ENCODE measurements at places on chromosomes 1 and 21.

- DNase-seq = no peak
These were observed 31.4 kb downstream of the EPS15 start for GRCh38 chr1:51487628-51488027.

GRCh38 chr1:201561601-201562000, 22.7 kb downstream of the NAV1 start:
- DNase-seq = no peak

- DNase-seq = no peak
These were observed 203.9 kb downstream of the TOMM20 start for GRCh38 chr1:234924450-234925355.

- DNase-seq = no peak
These were observed 48.7 kb upstream of the PRDM2 start for GRCh38 chr1:13651279-13651678.

- DNase-seq = no peak
These were observed 9.9 kb upstream of the ARF1 start for GRCh38 chr1:228072658-228073043.

- DNase-seq = no peak
These were observed 35.7 kb downstream of the ZMYND12 start for GRCh38 chr1:42420121-42420520.

DNA sequence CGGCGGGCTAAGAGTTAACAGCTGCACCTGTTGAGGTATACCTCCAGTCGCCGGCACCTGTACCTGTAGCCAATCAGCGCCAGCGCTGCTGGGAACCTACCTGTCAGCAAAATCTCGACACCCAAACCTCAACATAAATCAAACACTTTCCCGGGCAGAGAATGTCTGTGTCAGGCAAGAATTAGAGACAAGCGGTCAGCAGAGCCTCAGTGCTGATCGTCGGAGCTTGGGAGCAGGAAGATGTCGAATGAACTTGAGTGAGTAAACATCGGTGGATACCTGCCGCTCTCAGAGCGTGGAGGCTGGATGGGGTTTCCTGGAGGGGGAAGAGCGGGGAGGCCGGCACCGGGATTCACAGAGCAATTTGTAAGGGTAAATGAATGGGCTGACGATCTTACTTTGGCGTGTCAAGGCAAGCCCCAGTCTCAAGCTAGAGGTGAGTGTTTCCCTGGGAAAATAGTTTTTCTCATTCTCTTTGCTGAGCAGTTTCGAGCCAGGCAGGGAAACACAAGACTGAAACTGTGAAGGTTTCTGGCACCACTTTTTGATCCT, at the start of gene GRHL3:
TSS of gene GRHL3 (plus strand) at position 46 of the 552 bp plus-strand sequence. CDS start at position 241, 195 bp downstream.
- DNase-seq = no peak

GRCh38 chr1:81113688-81114087, 687.0 kb upstream of the ADGRL2 start:
- no peak for DNase-seq

DNA sequence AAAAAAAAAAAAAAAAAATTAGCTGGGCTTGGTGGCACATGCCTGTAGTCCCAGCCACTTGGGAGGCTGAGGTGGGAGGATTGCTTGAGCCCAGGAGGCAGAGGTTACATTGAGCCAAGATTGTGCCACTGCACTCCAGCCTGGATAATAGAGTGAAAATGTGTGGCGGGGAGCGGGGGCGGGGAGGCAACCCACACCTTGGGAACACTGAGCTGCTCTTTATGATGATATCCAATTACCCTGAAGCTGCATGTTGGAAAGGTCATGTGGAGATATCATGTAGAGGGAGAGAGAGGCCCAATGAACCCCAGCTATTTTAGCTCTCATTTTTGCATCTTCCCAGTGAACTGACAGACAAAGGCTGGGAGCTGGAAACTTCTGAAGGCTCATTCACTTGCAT, 48.3 kb upstream of the ZNF648 start:
- no peak for DNase-seq

- no peak for DNase-seq
These were observed 42.2 kb downstream of the RGS13 start for GRCh38 chr1:192678099-192678498.

GRCh38 chr21:20739421-20739820, 258.8 kb upstream of the NCAM2 start:
- peak; percentile 1 for DNase-seq

GRCh38 chr1:27527890-27528817, 38.2 kb upstream of the WASF2 start:
- no peak for DNase-seq

DNA sequence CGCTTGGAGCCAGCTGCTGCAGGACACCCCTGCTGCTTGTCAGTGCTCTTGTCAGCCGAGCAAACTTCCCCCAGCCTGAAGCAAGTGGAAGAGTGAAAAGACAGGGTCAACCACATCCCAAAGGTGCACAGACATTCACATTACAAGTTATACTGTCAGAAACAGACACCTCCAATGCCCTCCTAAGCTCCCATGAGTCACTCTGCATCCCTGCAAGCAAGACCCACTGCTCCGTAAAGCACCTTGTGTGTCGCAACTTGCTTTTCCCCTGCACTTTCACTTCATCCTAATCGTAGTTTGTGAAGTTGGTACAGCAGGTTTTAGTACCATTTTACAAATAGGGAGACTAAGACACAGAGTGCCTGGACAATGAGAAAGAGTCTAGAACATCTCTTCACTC, 51.1 kb downstream of the KCNH1 start:
- no peak for DNase-seq

DNA sequence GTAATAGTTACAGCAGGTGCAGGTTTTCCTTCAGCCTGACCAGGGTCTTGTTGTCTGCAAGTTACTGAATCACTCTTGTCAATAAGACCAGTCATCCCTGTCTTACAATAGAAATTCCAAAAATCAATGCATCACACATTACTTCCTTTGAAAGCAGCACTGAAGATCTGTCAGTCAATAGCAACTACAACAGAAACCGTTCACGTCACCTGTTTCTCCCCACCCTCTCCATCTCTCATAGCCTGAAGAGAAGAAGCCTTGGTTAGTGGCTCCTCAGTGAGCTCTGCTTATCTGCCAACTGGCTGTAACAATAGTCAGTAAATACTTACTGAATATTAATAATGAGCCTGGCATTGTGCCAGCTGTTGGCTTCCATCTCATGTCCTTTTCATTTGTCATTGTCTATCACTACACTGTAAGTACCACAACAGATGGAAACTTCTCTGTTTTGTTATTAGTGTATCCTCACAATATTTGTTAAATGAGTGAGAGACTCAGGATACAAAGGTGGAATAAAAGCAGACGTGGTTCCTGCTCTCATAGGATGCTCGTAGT, 195.2 kb downstream of the S1PR1 start:
- DNase-seq = no peak

DNA sequence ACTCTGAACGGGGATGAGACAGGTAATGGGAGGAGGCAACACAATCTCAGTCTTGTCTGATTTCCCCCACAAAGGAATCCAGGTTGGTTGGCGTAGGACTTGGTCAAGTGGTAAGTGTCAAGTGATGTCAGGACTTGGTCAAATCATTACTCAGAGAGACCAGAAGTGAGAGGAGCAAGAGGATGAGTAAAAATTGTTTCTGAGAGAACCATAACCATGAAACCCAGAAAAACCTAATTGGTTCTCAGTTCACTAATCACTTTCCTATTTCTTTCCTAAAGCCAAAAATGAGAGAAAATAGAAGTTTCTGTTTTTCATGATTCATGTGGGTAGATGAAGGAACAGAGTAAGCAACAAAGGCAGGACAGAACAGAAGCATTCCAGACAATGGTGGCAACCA, 5.0 kb downstream of the PHC2 start:
- DNase-seq = no peak

- DNase-seq = no peak
These were observed 44.7 kb downstream of the PTGFRN start for GRCh38 chr1:116954440-116954839.

DNA sequence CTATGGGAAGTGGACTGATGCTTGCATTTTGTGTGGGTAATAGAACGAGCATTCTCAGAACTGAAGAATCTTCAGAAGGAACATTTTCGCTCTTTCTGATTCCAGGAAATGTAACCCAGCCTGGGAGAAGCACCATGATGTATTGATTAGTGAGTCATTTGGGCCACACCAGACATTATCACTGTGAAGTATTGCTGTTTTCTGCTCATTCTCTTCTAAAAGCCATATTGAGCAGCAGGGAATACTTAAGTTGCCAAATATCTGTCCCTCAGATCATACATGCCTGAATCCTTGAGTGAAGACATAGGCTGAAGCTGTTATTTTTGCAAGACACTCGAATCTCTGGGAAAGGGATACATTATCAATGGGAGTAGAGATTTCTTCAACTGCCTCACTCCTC, 213.1 kb downstream of the PCP4 start:
- DNase-seq = no peak

DNA sequence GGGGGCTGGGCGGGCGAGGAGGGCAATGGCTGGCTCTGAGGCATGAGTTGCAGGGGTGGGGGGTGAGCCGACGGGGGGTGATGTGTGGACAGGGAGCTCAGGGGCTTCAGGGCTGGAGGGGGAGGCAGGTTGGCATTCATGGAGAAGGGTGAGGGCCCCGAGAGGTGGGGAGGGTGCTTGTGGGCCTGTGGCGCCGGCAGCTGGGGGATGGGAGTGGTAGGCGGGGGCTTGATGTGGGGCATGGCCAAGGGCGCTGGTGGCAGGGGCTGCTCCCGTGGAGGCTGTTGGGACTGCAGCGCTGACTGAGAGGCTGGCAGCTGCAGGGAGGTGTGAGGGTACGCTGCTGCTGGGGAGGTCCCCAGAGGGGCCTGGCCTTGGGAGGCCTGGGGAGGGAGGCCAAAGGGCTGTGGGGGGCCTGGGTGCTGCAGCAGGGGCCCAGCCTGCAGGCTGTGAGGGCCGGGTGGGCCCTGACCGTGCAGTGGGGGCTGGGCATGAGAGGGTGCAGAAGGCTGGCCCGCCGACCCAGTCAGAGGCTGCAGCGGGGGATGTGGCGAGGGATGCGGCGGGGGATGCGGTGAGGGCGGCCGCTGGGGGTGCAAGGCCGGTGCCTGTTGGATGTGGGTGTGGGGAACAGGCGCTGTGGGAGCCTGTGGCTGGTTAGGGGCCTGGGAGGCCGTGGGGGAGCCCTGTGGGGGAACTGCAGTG, 42.7 kb downstream of the SLC45A1 start:
- DNase-seq = no peak

DNA sequence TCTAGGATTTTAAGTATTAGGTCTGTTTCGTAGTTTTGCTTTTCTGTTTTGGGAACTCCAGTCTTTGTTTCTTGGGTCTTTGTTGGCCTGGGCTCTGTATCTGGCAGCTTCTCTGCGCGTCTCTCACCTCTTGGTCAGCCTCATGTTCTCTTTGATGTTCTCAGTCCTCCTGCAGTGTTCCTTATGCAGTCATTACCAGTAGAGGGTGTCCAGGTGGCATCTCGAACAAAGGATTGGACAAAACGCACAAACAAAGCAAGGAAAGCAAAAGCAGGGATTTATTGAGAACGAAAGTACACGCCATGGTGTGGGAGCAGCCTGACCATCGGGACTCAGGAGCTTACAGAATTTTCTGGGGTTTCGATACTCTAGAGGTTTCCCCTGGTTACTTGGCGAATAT, 133.7 kb upstream of the COL6A1 start:
- no peak for DNase-seq

DNA sequence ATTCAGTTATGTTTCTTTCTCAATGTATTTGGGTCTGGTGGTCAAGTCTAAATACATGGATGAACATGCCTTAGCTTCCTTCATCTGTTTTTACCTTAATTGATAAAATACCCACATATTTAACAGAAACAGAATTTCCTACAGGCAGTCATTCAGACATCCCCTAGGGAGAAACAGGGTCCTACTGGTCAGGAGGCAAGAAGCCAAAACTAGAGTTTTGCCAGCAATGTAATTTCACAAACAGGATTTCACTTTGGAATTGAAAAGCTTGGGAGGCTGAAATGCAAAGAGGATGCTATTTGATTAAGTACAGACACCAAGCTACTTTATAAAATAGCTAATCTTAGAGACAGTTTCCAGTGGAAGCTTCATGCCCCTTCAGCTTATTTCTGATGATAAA, 224.2 kb downstream of the SIPA1L2 start:
- DNase-seq = no peak

- no peak for DNase-seq
These were observed 40.5 kb downstream of the STPG1 start for GRCh38 chr1:24373044-24373443.

DNA sequence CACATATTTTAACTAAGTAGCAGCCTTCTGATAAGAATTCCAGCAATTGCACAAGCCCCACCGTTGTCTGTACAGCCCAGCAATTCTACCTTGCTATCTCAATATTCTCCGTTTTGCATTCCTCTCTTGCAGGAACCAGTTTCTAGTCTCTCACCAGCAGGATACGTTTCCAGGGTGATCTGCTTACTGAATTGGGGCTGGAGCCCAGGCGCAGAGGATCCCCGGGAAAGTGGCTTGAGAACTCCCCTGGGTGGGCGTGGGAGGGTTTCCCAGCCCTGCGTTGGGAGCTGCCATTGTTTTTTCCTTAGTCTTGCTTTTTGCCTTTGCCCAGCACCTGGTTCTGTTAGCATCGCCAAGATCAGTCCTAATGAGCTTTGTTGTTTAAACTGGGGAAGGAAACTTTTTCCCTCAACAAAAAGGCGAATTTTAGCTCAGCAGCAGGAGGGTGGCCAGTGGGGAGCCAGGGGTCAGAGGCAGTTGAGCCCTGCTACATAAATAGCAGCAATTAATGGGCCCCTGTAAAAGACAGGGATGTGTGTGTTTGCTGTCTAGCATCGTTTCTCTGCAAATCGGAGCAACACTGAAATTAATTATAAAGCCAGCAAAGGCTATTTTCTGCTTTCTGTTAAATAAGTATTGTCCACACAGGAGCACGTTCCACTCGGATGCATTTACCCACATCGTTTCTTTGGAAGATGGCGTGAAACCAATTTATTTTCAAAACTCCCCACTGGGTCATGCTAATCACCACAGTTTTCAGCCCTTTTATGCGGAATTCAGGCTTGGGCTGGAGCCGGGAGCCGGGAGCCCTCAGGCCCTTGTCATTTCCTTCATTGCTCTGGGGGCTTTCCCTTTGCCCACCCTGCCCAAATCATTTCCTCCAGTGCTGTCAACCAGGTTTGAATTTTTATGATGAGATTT, 36.6 kb downstream of the HUNK start:
- no peak for DNase-seq

GRCh38 chr1:212225416-212225815, 59.8 kb upstream of the PPP2R5A start:
- no peak for DNase-seq

GRCh38 chr1:212976586-212976985, 26.2 kb downstream of the VASH2 start:
- no peak for DNase-seq

DNA sequence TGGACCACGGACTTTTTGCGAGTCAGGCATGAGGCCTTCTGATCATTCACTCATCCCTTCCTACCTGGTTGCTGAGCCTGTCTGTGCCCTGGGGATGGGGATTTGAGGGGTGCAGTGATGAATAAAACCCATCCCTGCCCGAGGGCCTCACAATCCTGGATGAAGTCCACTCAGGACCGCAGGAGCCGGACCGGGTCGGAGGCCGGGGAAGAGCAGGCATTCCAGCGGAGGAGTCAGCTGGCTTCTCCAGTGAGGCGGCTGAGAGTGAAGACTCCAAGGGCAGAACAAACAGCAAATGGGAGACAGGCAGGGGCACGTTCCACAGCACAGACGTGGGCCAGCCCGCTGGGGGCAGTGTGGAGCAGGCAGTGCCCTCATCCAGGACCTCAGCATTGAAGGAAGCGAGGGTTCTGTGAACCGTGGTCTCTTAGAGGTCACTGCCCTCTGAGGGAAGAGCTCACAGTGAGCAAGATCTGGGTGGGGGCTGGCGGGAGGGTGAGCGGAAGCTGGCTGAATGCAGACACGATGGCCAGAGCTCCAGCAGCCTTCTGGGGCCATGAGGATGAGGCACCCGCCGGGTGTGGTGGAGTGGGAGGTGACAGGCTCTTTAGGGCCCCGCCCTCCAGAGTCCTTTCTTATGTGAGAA, 10.9 kb upstream of the LRRC3 start:
- DNase-seq = no peak

GRCh38 chr1:31062867-31063380, 2.6 kb downstream of the PUM1 start:
- DNase-seq = no peak

All from GDM1 (cell line).